ENCODE measurements at places on chromosomes 2 and 18.

DNA sequence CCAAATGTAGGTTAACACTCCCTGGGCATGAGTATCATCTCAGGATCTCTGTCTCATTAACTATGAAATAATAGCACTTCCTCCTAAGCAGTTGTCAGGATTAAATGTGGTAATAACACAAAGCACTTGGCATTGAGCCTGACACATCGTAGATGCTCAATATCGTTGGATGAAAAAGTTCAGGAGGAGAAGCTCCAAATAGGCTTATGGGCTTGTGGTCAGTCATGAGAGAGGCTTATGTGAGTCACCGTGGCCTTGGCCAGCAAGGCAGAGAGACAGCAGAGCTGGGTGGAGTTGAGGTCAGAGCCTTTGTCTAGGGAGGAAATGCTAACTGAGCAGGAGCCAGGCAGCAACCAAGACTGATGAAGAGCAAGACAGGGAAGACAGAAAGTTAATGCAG, 68.3 kb upstream of the PPM1B start:
- DNase-seq, result no peak

GRCh38 chr2:183409662-183410061, 285.4 kb downstream of the NUP35 start:
- no peak for DNase-seq

DNA sequence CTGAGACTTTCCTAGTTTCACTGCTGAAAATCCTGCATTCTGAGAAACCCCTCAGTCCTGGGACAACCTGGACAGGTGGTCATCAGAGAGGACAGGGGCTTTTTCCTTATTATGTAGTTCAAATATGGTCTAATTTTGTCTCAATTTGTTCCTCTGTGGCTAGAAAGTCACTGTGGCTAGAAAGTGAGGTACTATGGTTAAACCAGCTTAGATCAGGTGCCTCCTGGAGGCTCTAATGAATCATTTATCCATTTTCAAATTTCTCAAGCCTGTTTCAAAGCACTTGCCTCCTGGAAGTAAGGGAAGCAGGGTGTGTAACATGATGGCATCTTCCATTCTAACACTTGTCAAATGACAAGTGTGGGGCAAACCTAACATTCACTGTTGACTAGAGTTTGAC, 326.8 kb downstream of the PIK3C3 start:
- DNase-seq, result no peak

DNA sequence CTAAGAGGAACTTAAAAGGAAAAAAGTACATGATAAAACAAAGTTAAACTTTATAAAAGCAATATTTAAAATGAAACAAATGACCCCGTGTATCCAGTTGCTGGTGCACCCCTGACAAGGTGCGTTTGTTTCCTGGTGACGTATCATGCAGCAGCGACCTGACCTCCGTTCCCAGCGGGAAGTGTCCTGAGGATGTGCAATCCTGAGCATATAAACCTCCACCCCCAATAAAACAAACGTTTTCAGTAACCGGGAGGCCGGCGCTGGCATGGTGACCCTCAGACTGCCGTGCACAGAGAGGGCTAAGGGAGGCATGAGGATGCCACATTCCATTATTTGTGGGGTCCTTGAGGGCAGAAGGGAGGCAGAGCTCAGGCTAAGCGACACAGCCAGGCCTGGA, 14.8 kb downstream of the SLC66A2 start:
- DNase-seq, result no peak

DNA sequence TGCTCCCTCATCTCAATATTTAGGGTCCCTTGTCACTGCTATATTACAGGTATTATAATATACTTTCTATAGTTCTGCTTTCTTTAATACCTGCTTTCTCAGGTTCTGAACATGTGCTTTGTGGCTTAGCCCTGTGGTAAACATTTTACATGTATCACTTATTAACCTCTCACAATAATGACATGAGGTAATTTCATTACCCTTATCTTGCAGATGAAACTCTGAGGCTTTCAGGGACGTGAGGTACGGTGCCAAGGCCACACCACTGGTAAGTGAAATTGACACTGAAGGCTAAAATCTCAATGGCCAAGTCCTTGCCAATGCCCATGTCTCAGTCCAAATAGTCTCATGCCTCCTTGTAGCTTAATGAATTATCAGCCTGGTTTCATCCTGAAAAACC, 21.7 kb downstream of the LINC00305 start:
- DNase-seq, result no peak

DNA sequence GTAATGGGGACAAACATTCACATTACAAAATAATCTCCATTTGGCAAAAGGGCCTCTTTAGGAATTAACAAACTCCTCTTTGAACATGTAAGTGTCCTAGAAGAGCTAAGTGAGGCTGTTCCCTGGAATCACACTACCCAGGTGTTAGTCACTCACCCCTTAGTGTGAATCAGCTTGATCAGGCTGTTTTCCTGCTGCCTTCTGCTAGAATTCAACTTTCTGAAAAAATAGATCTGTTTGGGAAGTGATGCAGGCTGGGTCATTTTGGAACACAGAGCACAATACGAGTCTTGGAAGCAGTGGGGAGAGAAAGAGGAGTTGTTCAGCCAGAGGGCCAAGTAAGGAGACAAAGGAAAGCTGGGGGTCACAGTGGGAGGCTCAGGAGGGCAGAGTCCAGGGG, 40.0 kb downstream of the TTC32 start:
- DNase-seq, result no peak

Measured in CD4-positive, alpha-beta T cell treated with Interleukin-10 for 1 hour (primary cell).